Activated CD4-positive, alpha-beta T cell treated with anti-CD3 and anti-CD28 coated beads for 1 hour (primary cell): ENCODE measurements at places on chromosomes 13 and 19.
A peak's percentile ranks its signal among the peaks of the same experiment; 100 is the strongest.

- DNase-seq = no peak
Observed at GRCh38 chr13:35387682-35388250, 88.7 kb downstream of the MAB21L1 start.

GRCh38 chr13:78659732-78660494 lies 958 bp upstream of the OBI1 start:
- no peak for DNase-seq

DNA sequence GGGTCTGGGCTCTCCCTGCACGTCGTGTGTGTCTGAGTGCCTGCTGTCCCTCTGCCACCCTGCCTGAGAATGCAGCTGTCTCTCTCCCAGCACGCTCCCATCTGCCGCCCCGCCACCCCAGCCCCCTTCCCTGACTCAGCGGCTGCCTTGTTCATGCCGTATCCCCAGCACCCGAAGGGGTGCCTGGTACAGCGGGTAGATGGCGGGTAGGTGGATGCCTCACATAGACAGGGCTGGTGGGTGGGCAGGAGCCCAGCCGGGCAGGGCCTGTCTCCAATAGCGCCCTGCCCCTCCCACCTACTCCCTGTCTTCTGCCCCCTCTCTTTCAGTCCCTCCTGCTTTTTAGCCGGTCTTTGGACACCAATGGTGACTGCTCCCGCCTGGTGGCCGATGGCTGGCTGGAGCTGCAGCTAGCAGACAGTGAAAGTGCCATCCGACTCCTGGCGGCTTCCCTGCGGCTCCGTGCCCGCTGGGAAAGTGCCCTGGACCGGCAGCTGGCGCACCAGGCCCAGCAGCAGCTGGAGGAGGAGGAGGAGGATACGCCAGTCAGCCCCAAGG lies 30.3 kb downstream of the DHX34 start:
- DNase-seq = no peak

DNA sequence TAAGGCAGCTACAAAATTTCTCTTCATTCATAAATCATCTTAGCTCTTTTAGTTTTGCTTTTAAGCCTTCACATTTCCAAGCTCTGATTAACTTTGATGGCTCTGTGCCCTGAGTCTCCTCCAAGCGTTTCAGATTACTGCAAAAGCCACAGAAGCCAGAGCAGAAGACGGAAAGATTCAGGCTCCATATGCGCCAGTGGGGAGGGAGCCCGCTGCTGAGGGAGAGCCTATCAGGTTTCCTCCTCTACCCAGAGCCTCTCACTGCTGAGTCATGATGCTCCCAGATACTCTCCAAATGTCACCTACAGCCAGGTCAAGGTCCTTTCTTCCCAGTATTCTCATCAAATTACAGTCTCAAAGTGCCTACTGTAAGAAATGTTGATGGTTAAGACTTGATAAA lies 193.6 kb downstream of the RAP2A start:
- no peak for DNase-seq

DNA sequence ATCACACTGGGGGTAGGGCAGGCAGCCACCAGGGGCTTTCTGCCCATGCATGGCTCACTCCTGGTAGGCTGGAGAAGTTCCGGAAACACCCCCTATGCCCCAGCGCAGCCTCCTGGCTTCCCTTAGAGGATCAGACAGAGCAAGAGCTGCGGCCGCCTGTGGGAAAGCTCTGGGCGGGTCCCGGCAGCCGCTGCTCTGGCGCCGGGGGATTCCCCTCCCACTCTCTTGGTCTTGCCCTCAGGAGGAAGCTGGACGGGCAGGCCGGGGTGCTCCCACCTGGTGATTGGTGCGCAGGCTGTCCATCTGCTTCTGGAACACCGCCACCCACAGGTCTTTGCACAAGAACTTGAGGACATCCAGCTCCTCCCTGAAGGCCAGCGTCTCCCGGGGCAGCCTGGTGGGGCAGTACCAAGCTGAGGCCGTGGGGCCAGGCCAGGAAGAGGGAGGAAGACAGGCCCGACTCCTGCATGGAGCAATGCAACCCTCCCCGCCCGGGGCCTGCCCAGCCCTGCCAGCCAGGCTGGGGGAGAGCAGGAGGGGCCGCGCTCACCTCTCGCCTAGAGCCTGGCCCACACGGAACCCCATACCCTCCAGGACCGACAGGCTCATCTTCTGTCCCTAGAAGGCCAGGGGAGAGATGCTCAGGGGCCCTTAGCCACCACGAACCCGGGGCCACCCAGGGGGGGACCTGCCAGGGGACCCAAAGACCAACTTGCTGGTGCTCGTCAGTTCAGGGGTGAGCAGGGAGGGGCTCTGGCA lies 4.0 kb upstream of the NKPD1 start:
- DNase-seq = no peak

DNA sequence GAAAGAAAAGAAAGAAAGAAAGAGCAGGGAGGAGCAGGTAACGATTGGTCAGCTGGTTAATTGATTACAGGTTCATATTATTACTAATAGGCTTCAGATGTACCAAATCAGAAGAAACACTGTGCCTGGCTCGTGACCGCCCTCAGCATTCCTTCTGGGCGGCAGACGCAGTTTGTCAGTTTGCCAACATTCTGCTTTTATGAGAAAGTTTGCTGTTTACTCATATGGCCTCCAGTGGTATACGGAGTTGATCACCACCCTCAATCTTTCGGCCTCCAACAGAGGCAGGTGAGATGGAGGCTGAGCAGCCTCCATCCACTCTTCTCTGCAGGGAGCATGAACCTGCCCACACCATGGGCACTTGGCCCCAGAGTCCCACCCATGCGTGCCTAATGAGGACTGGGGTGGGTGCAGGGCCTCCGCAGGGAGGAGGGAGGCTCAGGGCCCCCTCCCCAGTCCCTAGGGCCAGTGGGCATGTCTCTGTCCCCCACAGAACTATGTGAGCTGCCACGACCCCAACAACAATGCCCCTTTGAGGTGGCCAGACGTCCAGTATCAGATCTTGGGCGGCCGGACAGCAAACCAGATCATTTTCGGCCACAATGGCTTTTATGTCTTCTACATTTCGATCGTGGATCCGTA lies 8.8 kb downstream of the PRR22 start:
- no peak for DNase-seq

- DNase-seq = no peak
Observed at GRCh38 chr13:76790980-76791819, 95.0 kb downstream of the KCTD12 start.

GRCh38 chr13:100362781-100363180 lies 225.8 kb downstream of the GGACT start:
- no peak for DNase-seq

- DNase-seq = no peak
Observed at GRCh38 chr19:2461751-2462634, 5.2 kb upstream of the LMNB2 start.

- no peak for DNase-seq
Observed at GRCh38 chr13:99281811-99282263, 23.7 kb upstream of the GPR18 start.

DNA sequence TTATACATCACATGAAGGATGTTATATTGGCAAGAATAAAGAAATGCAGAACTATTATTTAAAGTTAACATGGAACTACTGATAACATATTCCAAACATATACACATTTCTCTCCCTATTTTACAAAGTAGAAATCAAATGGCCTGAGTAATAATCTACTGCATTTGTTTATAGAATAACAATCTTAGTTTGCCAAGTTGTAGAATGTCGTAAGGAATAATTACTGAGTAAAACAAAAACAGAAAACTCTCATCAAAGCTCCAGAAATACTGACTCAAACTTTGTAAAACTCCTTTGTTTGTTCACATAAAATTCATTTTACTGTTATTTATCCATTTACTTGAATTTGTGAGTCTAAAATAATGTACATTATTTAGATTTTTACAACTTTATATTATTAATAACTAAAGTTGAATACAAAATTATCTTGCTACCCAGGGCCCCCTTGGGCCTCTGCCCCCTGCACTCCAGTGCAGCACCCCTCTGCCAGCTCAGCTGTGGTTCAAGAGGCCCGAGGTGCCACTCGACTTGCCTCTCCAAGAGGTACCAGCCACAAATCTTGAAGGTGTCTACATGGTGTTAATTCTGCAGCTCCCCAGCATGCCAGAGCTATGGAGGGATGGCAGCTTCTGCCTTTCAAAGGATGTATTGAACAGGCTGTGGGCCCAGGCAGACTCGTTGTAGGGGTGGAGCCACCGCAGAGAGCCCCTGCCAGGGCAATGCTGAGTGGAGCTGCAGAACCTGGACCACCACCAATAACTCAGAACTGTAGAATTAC lies 2819.7 kb downstream of the PCDH9 start:
- no peak for DNase-seq

- DNase-seq = no peak
Observed at GRCh38 chr13:38535261-38535660, 151.6 kb upstream of the FREM2 start.

GRCh38 chr13:41491436-41491835 lies 34.1 kb downstream of the RGCC start:
- no peak for DNase-seq

DNA sequence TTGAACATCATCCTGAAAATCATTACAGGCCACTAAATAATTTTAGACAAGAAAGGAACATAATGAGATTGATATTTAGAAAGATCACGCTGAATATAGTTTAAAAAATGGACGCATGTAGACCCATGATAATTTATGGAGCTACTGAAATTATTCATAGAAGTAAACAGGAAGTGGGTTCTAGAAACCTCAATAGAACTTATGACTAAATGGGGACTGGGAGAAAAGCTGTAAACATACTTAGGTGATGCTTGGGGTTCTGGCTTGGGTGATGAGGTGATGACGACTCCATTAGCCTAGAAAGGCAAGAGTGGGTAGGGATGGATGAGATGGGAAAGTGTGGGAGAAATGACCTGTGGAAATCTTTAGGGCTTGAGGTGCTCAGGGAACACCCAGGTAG lies 484.0 kb downstream of the MYO16 start:
- no peak for DNase-seq

- DNase-seq = peak; percentile 58
Observed at GRCh38 chr19:12867120-12868099, 13.8 kb downstream of the DNASE2 start.
